ENCODE measurements at places on chromosomes 5 and 9. TPM values are rescaled to one million over a fixed set of nuclear protein-coding genes. Genes with fewer than 3 reads are reported as not detected.

DNA sequence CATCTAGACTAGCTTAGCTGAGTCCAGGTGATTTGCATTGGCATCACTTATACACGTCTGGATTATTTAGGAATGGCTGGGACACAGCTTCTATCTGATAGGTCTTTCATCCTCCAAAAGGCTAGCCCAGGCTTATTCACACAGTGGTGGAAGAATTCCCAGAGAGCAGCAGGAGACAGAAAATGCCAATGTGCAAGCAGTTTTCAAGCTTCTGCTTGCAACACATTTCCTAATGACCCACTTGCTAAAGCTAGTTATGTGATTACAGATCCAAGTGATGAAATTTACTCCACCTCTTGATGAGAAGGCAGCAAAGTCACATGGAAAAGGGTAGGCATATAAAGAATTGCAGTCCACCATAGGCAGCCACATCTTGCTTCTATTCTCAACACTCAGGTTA is 44.2 kb upstream of the MAST4 start:
- H3K27me3 ChIP-seq: no peaks in the 10 kb centered on the region
- DNase-seq: no peak
- H3K4me1 ChIP-seq: no peaks in the 10 kb centered on the region
- no peak overlapping the region for H3K27ac ChIP-seq
- H3K36me3 ChIP-seq: no peaks in the 10 kb centered on the region
- no peak overlapping the region for H3K4me3 ChIP-seq

DNA sequence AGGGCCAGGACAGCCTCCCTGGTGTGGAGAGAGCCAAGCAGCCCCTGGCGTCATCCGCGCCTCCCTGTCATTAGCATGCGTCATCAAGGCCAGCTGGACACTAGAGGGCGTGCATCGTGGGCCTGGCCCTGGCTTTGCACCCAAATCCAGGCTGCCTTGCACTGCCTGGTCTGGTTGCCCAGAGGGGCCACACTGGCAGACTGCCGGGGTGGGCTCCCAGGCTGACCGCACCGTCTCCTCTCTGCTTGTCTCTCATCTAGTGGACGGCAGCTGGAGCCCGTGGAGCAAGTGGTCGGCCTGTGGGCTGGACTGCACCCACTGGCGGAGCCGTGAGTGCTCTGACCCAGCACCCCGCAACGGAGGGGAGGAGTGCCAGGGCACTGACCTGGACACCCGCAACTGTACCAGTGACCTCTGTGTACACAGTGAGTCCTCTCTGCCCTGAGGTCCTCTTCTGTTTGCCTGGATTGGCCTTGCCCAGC is 29.0 kb downstream of the HK3 start:
- no peak overlapping the region for H3K4me3 ChIP-seq
- H3K36me3 ChIP-seq: no peaks in the 10 kb centered on the region

GRCh38 chr5:143093452-143094086 is 309.9 kb downstream of the NR3C1 start:
- H3K4me1 ChIP-seq: no peaks in the 10 kb centered on the region
- DNase-seq: no peak
- no peaks in the 10 kb centered on the region for H3K36me3 ChIP-seq
- H3K4me3 ChIP-seq: no peak overlapping the region

- H3K4me3 ChIP-seq: no peak overlapping the region
- H3K27ac ChIP-seq: no peak overlapping the region
- no peaks in the 10 kb centered on the region for H3K27me3 ChIP-seq
- H3K4me1 ChIP-seq: no peaks in the 10 kb centered on the region
These were observed 92.4 kb downstream of the UNC13B start for GRCh38 chr9:35254237-35254636.

RNF208 gene
- 38.0 TPM for total RNA-seq

DNA sequence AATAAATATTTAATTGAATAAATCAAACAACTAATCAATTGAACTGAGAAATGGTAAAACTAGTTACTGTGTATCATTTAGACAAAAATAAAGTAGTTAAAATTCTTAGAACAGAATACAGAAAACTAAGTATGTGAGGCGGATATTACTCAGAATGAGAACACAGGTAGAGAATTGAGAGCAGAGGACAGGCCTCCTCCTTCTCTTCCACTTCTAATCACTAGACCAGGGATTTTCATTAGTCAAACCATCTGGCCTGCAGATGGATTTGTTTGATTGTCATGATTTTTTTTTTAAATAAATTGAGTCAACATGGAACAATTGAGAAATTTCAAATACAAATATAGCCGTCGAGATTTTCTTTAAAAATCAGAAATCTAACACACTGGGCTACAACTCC is 198.6 kb upstream of the HMHB1 start:
- no peaks in the 10 kb centered on the region for H3K36me3 ChIP-seq
- no peak overlapping the region for H3K4me3 ChIP-seq
- no peak overlapping the region for H3K27ac ChIP-seq
- no peak for DNase-seq
- no peaks in the 10 kb centered on the region for H3K27me3 ChIP-seq

SERINC5 gene
- total RNA-seq: 68.8 TPM

GRCh38 chr5:174572591-174572990 is 151.8 kb upstream of the MSX2 start:
- H3K27me3 ChIP-seq: peaks cover 73% of the 10 kb centered on the region
- H3K4me1 ChIP-seq: no peaks in the 10 kb centered on the region
- no peak overlapping the region for H3K4me3 ChIP-seq
- DNase-seq: no peak

DNA sequence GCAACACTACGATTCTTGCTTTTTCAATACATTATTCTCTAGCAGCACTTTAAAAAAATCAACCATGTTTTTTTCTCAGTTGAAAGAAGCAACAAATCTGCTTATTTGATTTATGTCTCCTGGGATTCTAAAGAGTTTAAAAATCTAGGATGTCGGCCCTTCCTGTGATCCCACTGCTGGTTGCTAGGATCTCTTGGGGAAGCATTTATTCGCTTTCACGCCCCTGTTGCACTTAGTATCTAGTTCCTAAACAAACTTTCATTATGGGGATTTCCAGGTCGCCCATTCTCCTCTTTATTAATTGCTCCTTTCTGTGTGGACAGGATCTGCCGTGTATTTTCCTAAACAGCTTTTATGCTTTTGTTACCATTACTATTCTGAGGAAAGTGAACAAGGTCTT is 313.5 kb downstream of the AGTPBP1 start:
- DNase-seq: no peak
- no peak overlapping the region for H3K27ac ChIP-seq
- H3K27me3 ChIP-seq: peaks cover 85% of the 10 kb centered on the region
- H3K36me3 ChIP-seq: no peaks in the 10 kb centered on the region
- no peak overlapping the region for H3K4me3 ChIP-seq
- H3K4me1 ChIP-seq: no peaks in the 10 kb centered on the region

PPIC gene
- 22.3 TPM for total RNA-seq

GRCh38 chr9:87497604-87498045 is at the start of gene DAPK1:
DAPK1 (plus strand) TSS chr9:87497867; CDS start chr9:87499078, 1,211 bp downstream.
- H3K4me1 ChIP-seq: peaks cover 61% of the 10 kb centered on the region

ITGA2 gene
- total RNA-seq: 35.8 TPM

DNA sequence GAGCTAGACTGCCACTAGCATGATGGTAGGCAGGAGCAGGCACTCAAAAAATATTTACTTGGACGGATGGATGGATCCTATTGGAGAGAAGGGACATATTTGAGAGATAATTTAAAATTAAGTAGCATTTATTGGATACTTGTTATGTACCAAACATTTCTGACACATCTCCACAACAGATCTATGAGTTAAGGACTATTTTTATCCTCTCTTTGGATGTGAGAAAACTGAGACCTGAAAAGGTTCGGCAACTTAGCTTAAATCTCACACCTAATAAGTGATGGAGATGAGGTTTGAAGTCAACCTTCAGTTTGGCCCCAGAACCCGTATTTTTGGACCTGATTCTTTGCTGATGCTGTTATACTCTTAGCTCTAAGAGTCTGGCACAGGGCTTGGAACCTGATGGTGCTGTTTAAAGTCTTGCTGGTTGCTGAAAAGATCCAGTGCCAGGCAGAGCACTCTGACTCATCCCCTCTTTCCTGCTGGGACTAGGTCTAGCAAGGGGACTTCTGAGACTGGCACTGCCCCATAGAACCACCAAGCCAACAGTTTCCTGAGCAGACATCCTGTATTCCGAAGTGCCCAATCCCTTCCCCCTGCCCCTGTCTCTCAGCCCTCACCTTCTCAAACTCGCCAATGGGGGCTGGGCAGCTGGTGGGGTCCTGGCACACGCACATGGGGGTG is 15.6 kb downstream of the SPARC start:
- no peaks in the 10 kb centered on the region for H3K36me3 ChIP-seq
- H3K4me1 ChIP-seq: no peaks in the 10 kb centered on the region
- 0 out of 2 replicates have a peak, but pooled peaks cover 4% of the 10 kb centered on the region for H3K27me3 ChIP-seq
- H3K4me3 ChIP-seq: no peak overlapping the region
- H3K27ac ChIP-seq: no peak overlapping the region
- no peak for DNase-seq

DNA sequence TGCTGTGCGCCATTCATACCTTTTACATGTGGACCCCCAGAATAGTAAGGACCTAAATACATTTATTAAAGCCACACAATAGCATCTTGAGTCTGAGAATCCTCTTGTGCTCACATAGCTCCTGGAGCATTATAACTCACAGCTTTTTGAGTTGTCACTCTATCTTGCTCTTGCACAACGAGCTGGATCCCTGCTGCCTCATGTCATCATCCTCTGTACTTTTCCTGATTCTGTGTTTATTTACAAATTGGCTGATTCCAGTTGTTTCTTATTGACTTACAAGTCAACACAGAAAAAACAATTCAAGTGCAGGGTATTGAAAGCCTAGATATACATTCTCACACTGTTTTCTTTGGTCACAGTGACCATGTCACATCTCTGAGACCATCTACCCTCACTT is 112.9 kb downstream of the SLC1A3 start:
- no peaks in the 10 kb centered on the region for H3K36me3 ChIP-seq
- DNase-seq: no peak
- H3K27me3 ChIP-seq: no peaks in the 10 kb centered on the region
- H3K4me3 ChIP-seq: no peak overlapping the region
- no peak overlapping the region for H3K27ac ChIP-seq

GRCh38 chr9:98219364-98219716 is 26.9 kb upstream of the CORO2A start:
- peak overlapping the region; percentile 2 for H3K4me3 ChIP-seq
- peaks cover 27% of the 10 kb centered on the region for H3K36me3 ChIP-seq
- H3K4me1 ChIP-seq: peaks cover 74% of the 10 kb centered on the region
- peak overlapping the region; percentile 93 for H3K27ac ChIP-seq
- no peak for DNase-seq

- no peak for DNase-seq
- H3K27ac ChIP-seq: no peak overlapping the region
- no peaks in the 10 kb centered on the region for H3K27me3 ChIP-seq
- no peaks in the 10 kb centered on the region for H3K36me3 ChIP-seq
- no peaks in the 10 kb centered on the region for H3K4me1 ChIP-seq
These were observed 428.5 kb downstream of the CETN3 start for GRCh38 chr5:89981021-89981420.

CDKN2B gene
- 33.8 TPM for total RNA-seq

DNA sequence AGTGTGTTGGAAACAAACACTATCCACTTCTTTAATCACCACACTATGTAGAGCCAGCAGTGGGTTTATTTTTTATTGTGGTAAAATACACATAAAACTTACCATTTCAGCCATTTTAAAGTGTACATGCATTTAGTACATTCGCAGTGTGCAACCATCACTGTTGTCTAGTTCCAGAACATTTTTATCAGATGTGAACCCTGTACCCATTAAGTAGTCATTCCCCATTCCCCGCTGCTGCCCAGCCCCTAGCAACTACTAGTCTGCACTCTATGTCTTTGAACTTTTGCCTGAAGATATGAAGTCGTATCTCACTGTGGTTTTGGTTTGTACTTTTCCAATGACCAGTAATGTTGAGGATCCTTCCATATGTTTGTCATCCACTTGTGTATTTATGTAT is 30.2 kb upstream of the F2R start:
- DNase-seq: no peak
- H3K27ac ChIP-seq: no peak overlapping the region
- H3K27me3 ChIP-seq: no peaks in the 10 kb centered on the region
- no peak overlapping the region for H3K4me3 ChIP-seq

- H3K36me3 ChIP-seq: no peaks in the 10 kb centered on the region
- H3K4me1 ChIP-seq: no peaks in the 10 kb centered on the region
- no peak overlapping the region for H3K4me3 ChIP-seq
- no peak overlapping the region for H3K27ac ChIP-seq
- H3K27me3 ChIP-seq: no peaks in the 10 kb centered on the region
These were observed 93.4 kb upstream of the DMAC1 start for GRCh38 chr9:7892975-7893374.

ABO gene
- 1.2 TPM for total RNA-seq

- H3K27ac ChIP-seq: no peak overlapping the region
- H3K4me3 ChIP-seq: no peak overlapping the region
- DNase-seq: no peak
- H3K27me3 ChIP-seq: no peaks in the 10 kb centered on the region
- no peaks in the 10 kb centered on the region for H3K36me3 ChIP-seq
These were observed 23.0 kb downstream of the RFX3 start for GRCh38 chr9:3502560-3503398.

DNA sequence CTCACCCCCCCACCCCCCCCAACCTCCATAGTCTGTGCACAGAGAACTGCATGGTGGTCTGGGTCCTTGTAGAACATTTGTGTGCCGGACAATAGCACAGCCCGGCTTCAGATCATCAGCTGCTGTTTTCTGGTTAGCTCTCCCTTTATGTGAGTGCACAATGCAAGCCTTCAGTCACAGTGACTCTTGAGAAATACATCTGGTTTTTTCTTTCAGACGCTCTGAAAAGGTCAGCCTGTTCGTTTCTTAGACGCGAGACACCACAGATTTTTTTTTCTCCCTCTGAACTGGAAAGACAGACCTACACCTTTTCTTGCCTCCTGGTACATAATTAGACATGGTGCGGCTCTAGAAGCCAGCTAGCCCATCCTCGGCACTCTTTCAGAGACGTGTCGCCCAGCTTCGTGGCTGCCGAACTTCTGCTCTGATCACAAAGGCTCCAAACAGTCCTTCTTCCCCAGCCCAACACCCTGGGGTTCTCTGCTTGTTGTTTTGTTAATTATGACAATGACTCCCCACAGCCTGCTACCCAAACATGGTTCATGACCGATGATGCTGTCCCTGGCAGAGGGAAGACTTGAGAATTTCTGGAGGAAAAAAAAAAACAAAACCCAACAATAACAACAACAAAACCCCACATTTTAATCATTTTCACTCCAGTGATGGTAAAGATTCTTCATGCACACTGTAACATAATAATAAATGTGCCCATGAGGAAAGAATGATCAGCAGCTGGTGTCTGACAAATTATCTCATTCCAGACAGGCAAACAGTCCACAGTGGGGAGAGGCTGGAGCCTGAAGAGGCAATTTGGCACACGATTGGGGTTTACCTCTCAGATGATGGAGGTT is 241.4 kb upstream of the ZNF462 start:
- H3K27ac ChIP-seq: no peak overlapping the region
- no peaks in the 10 kb centered on the region for H3K27me3 ChIP-seq
- no peak for DNase-seq
- no peak overlapping the region for H3K4me3 ChIP-seq

DNA sequence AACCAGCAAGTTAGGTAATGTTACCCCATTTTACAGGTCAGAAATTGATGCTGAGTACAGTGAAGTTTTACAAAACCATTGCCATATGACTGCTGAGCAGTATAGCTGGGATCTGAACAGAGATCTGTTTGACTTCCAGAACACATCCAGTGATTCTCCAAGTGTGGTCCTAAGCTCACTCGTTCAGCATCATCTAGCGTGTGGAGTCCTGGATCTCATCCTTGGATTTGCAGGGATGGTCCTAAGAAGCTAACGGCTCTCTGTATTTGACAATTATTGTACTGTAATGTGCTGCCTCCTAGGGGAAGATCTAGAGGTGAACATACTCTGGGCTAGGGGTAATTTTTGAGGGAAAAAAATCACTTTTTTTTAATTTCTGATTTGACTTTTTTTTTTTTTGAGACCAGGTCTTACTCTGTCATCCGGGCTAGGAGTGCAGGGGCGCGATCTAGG is 1.4 kb downstream of the SLC26A2 start:
- peak; percentile 16 for DNase-seq
- no peaks in the 10 kb centered on the region for H3K36me3 ChIP-seq
- H3K27ac ChIP-seq: no peak overlapping the region
- H3K27me3 ChIP-seq: no peaks in the 10 kb centered on the region
- peaks cover 13% of the 10 kb centered on the region for H3K4me1 ChIP-seq

All from PC-9 (cell line).